ENCODE measurements at places on chromosomes 7 and 10.

DNA sequence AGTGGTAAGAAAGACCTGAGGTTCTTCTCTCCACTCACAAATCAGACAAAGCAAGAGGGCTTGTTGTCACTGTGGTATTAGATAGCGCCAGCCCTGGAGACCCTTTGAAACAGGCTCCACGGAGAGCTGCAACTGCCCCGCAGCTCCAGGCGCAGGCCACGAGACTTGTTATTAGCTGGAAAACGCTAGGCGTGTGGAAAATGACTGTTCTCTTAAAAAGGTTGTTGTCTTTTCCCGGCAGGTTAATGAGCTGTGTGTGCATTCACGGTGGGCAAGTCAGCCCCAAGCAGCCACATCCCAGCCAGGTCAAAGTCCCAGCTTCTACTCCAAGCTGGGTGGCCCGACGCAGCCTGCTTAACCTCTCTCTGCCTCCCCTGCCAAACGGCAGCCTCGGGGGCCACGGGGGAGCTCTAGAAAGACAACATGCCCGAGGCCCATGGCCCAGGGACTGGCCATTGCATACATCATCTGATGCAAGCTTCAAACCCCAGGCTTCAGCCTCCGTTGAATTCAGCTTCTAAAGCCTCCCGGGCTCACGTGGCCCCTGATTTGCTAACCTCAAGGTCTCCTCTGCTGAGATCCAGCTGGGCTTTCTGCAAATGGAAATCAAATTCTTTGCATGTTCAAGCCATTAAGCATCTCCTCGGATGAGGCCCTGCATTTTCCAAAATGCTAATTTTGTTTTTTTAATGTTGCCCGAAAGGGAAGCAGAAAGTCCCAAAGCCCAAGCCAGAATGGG, 61.3 kb upstream of the DNAAF5 start:
- no peak for DNase-seq

DNA sequence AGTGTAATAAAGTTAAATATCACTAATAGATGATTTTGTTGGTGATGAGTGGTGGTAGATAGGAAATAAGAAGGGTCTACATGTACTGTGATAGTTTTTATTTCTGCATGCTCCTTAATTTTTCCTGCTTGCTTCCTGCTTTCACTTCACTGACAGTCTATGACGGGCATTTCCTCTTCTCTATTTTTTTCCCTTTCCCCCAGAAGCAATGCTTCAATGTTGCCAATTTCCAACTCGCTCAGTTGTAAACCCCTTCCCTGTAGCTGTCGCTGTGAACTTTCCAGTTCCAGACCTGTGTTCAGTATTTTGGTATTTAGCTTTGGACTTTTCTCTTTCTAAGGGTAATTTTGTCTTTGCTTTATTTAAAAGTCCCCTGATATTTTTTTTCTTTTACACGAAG, 123.5 kb upstream of the AGR3 start:
- DNase-seq: no peak

- DNase-seq: no peak
These were observed 4.1 kb upstream of the GTPBP4 start for GRCh38 chr10:983971-984655.

GRCh38 chr7:22697876-22698606, 29.0 kb upstream of the IL6 start:
- DNase-seq: no peak

DNA sequence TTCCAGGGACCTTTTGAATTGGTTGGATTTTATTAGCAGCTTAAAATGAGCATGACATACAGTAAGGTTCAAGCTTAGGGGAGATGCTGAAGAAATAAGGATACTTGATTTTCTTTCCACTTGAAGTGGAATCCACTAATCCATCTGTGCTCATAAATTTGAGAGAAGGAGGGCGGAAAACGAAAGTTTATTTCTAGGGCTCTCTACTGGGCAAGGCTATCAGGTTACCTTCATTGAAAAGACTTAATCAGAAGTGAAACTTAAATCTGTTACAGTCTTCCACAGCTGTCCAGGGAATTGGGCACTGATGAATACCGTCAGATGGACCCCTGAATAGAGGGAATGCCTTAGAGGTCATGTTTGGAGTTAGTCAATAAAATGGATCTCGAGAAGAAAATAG, 21.8 kb downstream of the AUTS2 start:
- no peak for DNase-seq

DNA sequence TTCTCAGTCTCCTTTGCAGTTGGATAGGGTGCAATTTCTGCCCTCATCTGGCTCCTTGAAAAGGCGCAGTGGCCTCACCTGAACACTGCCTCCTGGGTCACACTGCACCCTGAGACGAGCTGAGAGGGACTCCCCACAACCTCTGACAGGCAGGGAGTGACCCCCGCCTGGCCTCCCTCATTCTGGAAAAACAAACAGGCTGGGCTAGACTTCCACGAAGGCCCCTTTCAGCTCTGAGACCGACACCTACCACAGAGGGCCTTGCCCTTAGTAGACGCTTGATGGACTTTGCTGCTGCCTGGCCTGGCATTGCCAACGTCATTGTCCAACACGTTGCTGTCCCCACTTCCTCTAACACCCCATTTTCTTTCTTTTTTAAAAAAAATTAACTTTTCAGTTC, 8.6 kb downstream of the FAM241B start:
- no peak for DNase-seq

DNA sequence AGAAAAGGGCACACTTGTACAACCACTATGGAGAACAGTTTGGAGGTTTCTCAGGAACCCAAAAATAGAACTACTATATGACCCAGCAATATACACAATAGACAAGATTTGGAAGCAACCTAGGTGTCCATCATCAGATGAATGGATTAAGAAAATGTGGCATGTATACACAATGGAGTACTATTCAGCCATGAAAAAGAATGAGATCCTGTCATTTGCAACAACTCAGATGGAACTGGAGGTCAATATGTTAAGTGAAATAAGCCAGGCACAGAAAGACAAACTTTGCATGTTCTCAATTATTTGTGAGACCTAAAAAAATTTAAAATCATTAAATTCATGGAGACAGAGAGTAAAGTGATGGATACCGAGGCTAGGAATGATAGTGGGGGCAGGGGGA, 118.8 kb downstream of the ZNF467 start:
- no peak for DNase-seq

DNA sequence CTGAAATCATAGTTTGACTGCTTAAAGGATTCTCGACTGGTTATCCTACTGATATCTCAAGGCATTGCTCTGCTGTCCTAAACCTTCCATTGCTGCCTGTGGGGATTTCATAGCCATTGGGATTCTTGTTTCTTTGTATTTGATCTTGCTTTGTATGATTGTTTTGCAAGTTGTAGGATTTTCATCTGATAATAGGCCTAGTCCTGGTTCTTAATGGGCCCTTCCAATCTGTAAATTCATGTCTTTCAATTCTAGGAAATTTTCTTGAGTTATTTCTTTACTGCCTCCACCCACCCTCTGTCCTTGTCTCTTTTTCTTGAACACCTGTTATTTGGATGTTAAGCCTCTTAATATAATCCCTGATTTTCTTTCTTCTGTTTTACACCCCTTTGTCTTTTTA, 72.2 kb downstream of the LANCL2 start:
- DNase-seq: no peak

- no peak for DNase-seq
These were observed 109.4 kb upstream of the PDCD4 start for GRCh38 chr10:110762109-110762848.

DNA sequence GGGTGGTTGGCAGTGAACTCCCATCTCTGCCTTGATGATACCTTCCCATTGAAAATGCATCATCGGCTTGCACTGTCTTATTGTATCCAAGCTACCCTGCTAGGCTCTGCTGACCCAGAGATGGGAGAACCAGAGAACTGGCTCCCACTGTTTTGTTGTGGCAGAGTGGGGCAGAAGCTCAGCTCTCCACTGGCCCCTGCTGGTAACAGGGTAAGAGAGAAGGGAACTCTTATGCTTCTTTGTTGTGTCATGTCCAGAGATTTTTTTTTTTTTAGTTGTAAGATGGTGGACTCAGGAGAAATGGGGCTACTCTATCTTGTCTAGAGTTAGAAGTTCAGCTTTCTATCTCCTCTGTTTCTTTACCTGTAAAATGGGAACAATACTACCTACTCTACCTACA, 100.5 kb upstream of the SDK1 start:
- no peak for DNase-seq

DNA sequence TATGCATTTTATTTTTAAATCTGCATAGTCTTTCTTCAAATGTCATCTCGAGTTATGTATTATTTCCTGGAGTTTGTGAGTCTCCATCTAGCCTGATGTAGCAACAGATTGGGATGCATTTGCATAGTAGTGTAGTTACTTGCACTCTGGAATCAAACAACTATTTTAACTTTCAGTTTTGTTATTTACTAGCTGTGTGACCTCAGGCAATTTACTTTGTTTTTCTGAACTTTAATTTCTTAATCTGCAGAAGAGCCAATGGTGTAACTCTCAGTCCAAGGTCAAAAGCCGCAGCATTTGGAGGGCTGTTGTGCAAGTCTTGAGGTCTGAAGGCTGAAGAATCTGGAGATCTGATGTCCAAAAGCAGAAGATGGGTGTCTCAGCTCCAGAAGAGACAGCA, 175.8 kb upstream of the SORCS1 start:
- DNase-seq: no peak

DNA sequence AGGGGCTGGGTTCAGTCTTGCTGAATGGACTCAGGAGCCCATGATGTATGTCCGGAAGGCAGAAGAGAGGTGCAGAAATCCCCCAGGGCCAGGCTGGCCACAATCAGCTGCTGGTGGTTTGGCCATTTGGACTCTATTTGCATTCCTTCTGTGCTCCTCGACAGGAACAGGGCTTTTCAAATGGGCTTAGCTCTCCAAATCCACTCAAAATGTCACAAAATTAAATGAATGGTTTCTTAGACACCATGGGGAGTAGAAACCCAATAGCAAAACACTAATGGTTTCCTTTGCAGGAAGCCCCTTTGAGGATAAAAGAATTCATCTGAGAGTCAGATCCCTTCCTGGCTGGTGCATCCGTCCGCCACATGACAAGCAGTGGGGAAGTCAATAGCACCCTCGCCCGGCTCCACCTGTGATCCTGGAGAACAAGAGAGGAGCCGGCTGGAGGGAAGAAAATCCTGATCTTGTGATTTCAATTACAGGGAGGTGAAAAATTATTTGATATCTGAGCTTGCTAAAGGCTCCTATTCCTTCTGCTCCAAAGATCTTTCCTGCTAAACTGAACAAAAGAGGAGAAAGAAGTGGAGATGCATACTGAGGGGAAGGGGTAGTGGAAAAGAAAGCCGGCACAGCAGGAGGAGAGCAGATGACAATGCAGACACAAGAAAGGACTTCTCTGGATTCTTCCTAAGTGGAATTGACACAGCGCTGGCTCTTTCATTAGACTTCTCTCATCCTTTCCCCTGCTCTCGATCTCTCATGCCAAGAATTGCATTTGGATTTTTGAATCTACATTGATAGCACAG, 190.7 kb downstream of the C7orf25 start:
- DNase-seq: no peak

DNA sequence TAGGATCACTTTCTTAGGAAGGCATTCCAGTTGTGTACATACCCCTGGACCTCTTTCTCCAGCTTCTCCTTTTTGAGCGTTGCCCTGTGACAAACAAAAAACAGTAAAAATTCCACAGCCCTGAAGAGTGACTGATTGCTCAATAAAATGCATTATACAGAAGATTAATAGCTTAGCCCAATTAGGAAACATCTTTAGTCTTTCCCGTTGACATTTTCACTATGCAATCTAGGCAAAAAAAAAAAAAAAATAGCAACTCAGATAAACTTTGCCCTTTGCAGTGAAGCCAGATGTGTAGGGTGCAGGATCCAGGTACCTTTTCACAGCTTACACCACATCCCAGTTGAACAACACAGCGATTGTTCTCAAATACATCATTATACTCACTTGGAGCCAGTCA, 17.9 kb downstream of the COL28A1 start:
- DNase-seq: no peak

DNA sequence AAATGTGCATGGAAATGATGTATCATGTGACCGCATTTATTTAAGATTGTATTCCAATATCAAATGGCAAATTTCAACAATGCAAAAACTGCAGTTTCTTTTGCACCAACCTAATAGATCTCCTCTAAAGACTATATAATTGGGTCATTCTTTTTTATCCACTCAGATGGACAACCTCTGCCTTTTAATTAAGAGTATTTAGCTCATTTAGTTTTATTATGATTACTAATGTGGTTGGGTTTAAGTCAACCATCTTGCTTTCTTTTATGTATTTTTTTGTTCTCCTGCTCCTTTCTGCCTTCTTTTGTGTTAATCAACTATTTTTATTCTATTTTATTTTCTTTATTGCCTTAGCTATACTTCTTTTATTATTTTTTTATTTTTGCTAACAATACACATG, 468.5 kb upstream of the MKI67 start:
- no peak for DNase-seq

DNA sequence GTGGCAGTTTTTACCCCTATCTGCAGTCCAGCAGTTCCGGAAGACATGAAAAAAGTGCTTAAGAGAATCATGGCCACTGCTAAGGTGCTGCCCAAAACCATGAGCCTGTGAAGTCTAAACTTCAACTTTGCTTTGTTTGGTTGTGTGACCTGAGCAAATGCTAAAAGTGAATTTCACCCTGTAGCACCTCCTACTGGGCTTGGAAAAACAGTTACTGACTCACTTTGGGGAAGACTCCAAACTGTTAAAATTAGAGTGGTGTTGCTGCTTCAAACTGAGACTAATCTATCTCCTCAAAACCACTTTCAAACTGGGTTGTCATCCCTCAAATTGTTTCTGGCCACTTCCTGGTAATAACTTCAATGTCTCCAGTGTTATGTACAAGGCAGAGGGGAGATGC, 21.3 kb downstream of the MKX start:
- no peak for DNase-seq

DNA sequence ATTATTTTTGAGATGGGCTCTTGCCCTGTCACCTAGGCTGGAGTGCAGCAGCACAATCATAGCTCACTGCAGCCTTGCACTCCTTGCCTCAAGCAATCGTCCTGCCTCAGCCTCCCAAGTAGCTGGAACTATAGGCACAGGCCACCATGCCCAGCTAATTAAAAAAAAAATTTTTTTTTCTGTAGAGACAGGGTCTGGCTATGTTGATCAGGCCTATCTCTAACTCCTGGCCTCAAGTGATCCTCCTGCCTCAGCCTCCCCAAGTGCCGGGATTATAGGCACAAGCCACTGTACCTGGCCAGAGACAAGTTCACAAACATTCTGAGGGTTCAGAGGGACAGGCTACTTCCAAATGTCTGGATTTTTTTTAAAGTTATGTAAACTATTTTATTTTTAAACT, 32.1 kb upstream of the PURB start:
- no peak for DNase-seq

- no peak for DNase-seq
These were observed 26.0 kb upstream of the GLI3 start for GRCh38 chr7:42262964-42263363.

- no peak for DNase-seq
These were observed 52.1 kb downstream of the ST7 start for GRCh38 chr7:117005449-117005848.

- DNase-seq: no peak
These were observed 340.6 kb downstream of the SH2D4B start for GRCh38 chr10:80878330-80878729.

DNA sequence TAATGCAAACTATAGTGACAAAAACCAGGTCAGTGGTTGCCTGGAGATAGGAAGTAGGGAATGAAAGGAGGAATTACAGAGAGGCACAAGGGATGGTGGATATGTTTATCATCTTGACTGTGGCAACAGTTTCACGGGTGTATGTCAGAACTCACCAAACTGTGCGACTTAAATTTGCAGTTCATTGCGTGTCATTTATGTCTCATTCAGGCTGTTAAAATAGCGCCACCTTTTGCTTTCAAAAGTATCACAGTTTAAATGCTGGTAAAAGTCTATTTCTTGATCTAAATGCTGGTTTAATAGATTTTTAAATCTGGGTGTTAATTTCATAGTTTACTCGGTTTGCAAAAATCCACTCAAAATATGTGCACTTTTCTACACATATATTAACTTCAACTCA, 51.0 kb downstream of the PTTG1IP2 start:
- DNase-seq: no peak

Data from NCI-H748 treated with DMSO at 0.1 percent for 48 hours (cell line).